ENCODE measurements at places on chromosomes 12 and 14. TPM values are rescaled to one million over a fixed set of nuclear protein-coding genes. Genes with fewer than 3 reads are reported as not detected.

DNA sequence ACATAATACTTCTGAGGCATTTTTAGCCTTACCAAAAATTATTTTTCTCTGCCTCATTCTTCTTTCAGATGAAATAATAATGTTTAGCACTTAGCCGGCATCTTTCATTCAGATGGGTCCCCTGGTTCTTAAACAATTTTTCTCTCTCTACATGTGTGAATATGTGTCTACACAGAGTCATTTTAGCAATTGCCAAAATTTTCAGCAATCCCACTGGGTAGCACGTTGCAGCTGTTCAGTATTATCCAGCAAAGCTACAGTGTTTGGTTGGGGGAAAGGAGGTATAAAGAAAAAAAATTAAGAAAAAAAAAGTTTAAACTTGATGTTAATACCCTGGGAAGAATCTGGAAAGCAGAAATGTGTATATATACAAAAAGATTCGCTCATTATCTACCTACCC, 160.5 kb upstream of the TRHDE start:
- DNase-seq = no peak

Gene GZMH
- total RNA-seq = not detected

DNA sequence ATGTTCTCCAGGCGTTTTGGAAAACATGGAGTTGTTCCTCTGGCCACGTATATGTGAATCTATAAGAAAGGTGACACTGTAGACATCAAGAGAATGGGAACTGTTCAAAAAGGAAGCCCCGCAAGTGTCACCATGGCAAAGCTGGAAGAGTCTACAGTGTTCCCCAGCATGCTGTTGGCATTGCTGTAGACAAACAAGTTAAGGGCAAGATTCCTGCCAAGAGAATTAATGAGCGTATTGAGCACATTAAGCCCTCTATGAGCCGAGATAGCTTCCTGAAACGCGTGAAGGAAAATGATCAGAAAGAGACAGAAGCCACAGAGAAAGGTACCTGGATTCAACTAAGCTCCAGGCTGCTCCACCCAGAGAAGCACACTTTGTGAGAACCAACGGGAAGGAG, 92.5 kb upstream of the EIF5 start:
- no peak for DNase-seq

DNA sequence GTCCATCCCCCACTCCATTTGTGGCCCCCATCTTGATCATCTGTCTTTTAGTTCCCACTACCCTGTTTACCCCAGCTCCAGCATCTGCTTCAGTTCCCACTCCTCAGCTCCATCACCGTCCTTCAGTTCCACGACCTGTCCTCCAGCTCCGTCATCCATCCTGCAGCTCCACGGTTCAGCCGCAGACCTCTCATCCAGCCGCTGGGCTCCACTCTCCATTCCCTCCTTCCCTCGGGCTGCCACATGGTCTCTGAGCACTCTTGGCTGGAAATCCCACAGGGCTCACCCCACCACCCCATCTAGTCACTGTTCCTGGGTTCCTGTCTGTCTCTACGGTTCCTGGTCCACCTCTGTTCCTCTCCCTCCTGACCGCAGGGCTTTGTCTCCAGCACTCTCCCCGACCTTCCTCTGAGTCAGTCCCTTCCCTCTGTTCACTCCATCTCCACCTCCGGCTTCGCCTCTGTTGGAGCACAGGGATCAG, 3.3 kb upstream of the P3H3 start:
- peak; percentile 44 for DNase-seq

GRCh38 chr12:50506753-50507473, 2.1 kb downstream of the DIP2B start:
- no peak for DNase-seq

GRCh38 chr12:117130801-117131200, 31.6 kb upstream of the TESC start:
- no peak for DNase-seq

Gene HOXC9
- total RNA-seq = 5.7 TPM

Gene ZNF605
- total RNA-seq = 6.4 TPM

DNA sequence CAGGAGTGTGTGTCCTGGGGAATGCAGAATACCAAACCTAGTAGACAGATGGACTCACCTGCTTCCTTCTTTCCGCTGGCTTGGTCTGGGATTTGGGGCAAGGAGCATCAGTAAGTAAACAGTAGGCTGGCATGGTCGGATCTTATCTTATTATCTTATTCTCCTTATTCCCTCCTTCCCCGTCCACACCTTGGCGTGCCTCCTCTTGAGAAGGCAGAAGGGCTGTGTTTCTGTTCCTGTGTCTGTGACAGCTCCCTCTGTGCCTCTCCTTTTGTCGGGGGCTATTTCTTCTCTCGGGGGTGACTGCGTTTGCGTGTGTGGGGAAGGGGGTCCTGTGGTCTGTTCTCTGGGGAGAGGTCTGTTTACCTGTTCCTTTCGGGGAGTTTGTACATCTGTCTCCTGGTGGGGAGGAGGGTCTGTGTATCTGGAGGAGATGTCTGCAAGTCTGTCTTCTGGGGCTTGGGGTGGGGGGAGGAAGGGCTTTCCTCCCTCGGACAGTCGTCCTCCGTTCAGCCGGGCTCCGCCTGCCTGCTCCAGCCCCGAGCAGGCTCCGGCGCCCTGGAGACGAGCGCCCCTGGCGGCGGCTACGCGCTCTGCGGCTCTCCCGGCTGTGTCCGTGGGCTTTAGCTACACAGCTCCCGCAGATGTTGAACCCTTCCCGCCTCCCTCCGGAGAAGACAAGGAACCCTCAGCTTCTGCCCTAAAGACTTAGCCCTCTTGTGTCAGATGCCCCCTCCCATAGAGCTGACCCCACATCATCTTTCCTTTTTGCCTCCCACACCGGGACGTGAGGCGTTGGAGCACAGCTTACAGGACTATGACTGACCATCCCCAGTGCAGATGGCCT, 4.4 kb downstream of the KRT86 start:
- peak; percentile 76 for DNase-seq

Gene XPOT
- 39.8 TPM for total RNA-seq

- DNase-seq = no peak
Measured at GRCh38 chr12:54133772-54134375, 54.9 kb downstream of the SMUG1 start.

DNA sequence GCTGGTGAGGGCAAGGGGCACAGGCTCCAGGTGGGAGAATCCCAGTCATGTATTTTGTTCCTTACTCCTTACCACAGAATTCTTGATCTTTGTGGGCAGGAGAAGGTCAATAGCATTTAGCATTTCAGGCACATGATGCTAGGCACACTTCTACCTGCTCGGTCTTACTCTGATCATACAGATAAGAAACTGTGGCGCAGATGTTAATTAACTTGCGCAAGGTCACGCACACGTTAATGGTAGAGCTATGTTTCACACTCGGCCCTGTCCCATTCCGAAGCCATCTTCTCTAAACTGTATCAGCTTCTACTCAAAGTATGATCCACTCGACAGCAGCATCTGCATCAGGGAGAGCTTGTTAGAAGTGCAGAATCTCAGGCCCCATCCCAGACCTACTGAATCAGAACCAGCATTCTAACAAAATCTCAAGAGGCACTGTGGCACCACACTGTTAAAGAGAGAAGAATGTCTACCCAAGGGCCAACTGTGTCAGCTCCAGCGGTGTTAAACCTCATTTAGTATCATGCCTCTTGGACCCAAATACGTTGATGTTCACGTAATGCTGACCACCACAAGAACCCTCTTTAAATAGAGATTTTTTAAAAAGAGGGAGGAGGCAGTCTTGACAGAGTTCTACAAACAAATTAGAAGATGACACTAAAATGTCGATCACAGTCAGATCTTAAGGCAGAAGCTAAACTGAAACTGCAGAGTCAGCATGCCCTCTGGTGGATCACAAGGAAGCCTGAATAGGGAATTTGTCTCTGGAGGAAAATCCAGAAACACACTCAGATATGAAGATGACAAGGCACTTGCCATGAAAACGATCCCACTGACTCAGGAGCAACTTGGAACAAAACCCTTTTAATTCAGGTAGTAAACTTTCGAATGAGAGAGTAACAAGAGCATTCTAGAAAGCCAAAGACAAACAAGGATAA, 7.3 kb downstream of the STXBP6 start:
- DNase-seq = peak; percentile 3

Gene ZNF839
- 4.6 TPM for total RNA-seq

Gene KANSL2
- total RNA-seq = 52.8 TPM

DNA sequence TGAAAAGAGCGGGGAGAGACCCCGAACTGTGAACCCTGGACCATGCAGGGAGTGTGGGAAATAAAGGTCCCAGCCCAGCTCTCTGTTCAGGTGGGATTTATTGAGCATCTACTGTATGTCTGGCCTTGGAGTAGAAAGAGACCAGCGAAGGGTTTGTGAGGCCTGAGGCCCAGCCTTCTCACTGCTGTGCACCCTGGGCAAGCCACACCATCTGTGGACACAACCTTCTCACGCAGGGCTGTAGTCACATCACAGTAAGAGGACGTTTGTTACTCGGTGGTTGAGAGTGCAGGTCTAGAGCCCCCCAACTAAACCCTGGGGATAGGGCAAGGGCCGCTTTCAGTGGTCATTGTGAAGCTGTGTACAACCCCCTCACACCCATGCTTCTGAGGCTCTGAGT, 18.2 kb downstream of the FAM222A start:
- no peak for DNase-seq

DNA sequence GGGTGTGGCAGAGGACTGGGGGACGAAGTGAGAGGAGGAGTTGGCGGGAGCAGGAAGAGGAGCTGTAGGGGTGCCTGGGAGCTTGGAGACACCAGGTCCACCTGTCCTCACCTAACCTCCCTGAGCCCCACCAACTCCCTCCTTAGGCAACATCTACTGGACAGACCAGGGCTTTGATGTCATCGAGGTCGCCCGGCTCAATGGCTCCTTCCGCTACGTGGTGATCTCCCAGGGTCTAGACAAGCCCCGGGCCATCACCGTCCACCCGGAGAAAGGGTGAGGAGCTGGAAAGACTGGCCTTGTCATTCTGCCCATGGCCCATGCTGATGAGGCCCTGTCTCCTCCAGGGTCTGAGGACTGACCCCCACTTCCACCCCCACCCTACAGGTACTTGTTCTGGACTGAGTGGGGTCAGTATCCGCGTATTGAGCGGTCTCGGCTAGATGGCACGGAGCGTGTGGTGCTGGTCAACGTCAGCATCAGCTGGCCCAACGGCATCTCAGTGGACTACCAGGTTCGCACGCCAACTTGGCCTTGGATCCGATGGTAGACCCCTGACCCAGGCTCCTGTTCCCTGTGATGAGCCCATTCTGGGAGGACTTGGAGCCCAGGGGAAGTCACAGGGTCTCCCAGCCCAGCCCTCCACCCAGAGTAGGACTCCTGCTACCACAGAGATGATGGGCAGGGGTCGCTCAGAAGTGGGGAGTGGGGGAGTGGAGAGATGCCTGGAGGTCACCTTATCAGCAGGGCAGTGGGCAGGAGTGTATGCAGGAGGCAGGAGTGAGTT, 32.5 kb upstream of the NXPH4 start:
- DNase-seq = no peak

- DNase-seq = no peak
Measured at GRCh38 chr14:72722201-72722785, 171.6 kb downstream of the DPF3 start.

DNA sequence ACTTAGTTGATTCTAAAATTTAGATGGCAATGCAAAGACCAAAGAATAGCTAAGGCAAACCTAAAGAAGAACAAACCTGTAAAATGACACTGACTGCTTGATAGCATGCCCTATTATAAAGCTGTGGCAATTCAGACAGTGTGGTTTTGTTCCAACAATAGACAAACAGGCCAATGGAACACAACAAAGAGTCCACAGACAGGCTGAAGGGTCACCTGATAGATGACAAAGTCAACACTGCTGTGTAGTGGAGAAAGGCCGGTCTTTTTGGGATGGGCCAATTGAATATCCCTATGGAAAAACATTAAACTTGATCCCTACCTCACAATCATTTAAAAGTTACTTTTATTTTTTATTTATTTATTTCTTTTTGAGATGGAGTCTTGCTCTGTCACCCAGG, 33.8 kb upstream of the SLC25A3 start:
- no peak for DNase-seq

DNA sequence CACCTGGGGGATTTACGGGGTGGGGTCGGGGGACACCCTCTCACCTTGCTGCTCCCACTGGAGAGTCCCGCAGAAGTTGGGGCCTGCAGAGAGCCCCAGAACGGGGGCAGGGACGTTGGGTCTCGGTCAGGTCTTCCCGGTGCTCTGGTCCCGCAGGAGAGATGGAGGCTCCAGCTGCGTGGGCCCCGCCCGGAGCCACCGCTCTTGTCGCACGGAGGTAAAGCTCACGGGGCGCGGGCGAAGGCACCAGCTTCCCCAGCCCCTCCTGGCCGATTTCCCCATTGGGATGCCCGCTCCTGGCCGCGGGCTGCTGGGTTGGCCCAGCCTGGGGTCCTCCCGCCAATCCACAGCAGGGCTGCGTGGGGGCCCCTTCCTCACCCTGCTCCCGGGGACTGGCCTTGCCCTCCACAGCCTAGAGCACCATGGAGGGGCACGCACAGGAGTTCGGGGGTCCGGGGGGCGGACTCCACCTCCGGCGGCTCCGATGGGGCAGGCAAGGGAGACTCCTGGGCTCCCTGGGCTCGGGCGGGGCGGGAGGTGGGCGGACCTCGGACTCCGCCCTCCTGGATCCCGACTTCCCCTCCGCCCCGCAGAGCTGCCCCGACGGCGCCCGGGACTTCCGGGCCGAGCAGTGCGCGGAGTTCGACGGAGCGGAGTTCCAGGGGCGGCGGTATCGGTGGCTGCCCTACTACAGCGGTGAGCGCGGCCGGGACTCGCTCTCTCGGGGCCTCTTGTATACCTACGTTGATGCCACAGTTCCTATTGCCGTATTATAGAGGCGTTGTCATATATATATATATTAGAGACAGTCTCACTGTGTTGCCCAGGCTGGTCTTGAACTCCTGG, 8.4 kb downstream of the PAPLN start:
- DNase-seq = no peak

Data from M059J (cell line).